HT-29 (cell line): ENCODE measurements at places on chromosomes 1 and 21.

- no peak for DNase-seq
These were observed 81.0 kb upstream of the VAMP3 start for GRCh38 chr1:7690076-7690475.

DNA sequence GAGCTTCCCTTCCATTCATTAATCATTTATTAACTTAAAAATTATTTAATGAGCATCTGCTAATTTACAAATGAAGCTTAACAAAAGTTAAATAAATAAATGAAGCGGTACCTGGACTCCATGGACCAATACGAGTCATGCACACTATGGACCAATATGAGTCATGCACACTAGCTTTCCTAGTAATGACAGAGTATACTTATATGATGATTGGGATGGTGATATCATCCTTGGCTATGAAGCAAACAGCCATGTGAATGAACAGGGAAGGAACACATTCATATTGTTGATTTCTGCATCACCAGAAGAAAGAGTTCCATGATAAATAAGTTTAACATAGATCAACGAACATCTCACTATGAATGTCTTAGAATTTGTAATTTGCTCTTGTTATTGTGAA lies 109.9 kb downstream of the SPAG17 start:
- no peak for DNase-seq

GRCh38 chr1:44407430-44408211 lies 2.6 kb downstream of the RNF220 start:
- no peak for DNase-seq

DNA sequence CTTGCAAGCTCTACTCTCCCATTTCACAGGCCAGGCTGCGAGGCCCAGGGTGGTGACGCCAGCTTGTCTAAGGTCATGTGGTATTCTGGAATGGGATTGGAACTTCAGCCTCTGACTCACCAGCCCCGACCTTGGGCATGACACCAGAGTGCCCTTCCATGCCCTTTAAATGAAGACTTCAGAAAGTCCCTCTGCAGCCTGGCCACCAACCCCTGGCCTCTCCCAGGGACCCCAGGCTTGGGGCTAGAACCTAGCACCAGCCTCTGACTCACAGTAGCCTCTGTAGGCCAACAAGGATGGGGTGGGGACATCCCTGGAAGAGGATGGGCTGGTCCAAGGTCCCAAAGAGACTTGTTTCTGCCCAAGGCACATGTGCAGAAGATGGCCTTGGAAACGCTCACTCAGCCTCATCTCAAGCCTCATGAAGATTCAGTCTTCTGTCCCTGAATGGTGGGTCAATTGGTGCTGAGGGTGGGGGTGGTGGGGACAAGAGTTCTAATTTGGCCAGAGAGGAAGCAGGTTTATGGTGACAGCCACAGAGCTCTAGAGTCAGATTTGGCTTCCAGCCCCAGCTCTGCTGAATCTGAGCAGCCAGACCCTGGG lies 36.1 kb upstream of the RUNX3 start:
- no peak for DNase-seq

- DNase-seq = peak; percentile 49
These were observed 2.2 kb downstream of the ERRFI1 start for GRCh38 chr1:8023995-8024313.

DNA sequence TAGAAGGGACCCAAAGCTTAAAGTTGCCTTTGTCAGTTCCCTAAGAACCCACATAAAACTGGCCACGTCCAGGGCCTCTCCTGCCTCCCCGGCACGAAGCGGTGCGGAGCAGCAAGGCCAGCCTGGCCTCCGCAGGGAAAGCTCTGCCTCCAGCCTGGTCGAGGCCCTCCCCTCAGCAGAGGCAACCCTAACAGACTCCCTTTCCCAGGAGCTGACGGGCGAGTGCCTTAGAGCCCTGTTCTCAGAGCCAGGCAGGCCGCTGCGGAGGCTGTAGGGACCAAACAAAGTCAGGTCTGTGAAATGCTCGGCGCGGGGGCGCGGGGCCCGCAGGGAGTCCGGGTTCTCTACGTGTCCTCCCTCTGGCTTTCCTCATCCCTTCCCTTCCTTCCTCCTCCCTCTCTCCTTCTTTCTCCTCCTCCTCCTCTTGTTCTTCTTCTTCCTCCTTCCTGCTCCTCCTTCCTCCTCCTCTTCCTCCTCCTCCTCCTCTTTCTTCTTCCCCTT lies 40.7 kb downstream of the RIPK4 start:
- DNase-seq = no peak

- DNase-seq = no peak
These were observed 164.4 kb upstream of the DPT start for GRCh38 chr1:168893359-168893801.

- DNase-seq = no peak
These were observed 16.3 kb downstream of the SPATA46 start for GRCh38 chr1:162360237-162360873.

- DNase-seq = peak; percentile 57
These were observed 778 bp downstream of the EVI5 start for GRCh38 chr1:92784021-92784638.

- DNase-seq = no peak
These were observed 159.0 kb upstream of the CD34 start for GRCh38 chr1:208069908-208070307.

DNA sequence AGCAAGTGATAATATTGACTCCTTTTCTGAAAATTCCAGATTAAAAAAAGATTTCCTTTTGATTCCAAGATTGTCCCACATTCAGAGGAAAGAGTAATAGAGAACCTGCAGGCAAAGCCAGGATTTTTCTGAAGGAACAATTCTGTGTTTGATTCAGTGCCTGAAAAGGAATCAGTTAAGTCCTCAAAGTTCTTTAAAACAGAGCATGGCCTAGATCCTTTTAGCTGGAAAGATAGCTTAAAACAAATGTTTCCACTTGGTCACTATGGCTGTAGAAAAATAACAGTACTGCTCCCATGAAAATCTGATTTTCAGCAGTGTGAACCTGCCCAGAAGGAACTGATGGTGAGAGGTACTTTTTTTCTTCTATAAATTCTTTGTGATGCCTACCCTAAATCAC lies 41.8 kb downstream of the HS2ST1 start:
- DNase-seq = no peak

DNA sequence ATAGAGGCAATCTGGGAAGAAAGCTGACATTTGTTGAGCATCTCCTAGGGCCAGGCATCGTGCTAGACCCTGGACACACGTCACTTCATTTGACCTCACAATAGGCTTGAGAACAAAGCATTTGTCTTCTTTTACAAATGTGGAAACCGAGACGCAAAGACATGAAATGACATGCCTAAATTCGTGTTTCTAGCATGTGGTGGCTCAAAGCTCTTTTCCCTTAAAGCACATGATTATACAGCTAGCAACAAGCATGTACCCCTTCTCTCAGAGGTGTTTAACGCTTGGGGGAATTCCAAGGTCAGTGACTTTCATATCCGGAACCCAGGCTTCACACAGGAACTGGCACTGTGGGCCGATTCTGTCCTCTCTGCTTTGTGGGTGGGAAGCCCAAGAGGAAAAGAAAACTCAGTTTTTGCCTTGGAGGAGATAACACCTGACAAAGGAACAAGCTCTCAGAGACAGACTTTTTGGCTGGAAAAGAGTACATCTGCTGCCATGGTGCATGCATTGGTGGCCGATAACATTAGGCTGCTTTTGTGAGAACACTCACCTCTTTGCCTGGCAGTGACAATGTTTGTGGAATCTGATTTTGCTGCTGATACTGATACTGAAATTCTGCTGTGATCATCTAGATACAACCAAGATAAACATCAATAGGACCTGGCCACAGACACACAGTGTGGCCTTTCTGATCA lies 15.4 kb upstream of the CD2 start:
- no peak for DNase-seq

DNA sequence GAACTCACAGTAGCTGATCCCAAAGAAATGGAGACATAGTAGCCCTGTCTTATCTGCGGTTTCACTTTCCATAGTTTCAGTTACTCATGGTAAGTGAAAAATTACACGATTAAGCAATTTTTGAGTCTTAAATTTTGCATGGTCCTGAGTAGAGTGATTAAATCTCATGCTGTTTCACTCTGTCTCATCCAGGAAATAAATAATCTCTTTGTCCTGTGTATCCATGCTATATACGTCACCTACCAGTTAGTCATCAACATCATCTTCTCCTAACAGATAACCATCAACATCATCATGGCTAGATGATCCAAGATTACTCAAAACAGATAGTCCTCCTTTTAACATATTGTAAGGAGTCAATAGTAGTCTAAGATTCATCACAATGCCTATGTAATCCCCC lies 1589.3 kb downstream of the BRINP3 start:
- DNase-seq = no peak

DNA sequence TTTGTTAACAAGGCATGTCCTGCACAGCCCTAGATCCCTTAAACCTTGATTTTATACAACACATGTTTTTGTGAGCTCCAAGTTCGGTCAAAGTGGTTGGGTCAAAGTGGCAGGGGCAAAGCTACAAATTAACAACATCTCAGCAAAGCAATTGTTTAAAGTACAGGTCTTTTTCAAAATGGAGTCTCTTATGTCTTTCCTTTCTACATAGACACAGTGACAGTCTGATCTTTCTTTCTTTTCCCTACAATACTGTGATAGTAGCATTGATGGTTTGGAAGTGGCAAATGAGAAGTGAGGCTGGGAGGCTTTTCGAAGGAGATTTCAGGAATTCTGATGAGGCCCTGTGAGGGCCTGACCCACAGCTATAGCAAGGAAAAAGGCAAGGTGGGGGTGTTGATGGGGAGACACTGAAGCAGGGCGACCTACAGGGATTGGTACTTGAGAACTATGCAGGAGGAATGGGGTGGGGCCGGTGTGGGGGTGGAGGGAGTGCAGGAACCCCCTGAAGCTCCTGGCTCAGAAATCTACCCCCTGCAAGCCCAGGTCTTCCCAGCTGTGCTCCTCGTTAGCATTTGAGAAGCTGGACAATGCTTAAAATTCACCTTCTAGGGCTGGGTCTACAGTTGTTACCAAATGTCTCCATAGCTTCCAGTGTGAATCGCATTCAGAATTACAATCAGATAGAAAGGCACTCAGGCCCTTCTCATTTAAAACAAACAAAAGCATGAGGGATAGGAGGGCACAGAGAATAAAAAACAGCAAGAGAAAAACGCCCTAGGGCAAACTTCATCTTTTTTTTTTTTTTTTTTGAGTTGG lies 102.6 kb upstream of the PPM1J start:
- no peak for DNase-seq

GRCh38 chr1:219883400-219884332 lies 44.7 kb downstream of the SLC30A10 start:
- DNase-seq = no peak

DNA sequence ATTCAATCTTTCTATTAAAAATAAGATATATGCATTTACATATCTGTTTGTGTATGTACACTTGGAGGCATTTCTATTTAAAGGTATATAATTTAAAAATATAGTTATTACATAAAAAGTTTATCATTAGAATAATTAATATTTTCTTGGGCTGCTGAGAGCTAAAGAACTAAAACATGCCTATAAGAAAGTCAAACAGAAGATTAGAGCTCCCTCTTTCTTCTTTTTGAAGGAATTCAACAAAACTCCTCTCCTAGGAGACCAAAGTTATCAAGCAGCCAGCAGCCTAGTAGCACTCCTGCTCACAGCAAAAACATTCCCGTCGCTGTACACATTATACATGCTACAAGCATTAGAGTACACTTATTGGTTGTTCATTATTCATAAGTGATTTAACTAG lies 216.4 kb downstream of the VAV3 start:
- peak; percentile 30 for DNase-seq

GRCh38 chr1:176800978-176801513 lies 338.1 kb downstream of the PAPPA2 start:
- DNase-seq = no peak

DNA sequence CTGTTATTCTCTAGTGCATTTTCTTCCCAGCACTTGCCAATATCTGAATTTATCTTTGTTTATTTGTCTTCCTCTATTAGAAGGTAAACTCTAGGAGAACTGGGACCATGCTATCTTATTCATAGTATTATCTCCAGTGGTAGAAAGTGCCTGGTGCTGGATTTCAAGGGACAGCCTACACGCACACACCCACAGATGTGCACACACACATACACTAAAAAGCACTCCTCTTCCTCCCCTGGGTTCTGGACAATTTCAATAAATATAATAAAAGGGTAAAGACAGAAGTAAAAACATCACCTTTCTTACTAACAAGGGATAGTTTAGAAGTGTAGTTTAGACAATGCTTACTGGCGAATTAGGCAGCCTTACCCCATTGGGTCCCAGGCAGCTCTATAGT lies 28.5 kb upstream of the USP24 start:
- no peak for DNase-seq

- no peak for DNase-seq
These were observed 238.7 kb upstream of the SNX7 start for GRCh38 chr1:98422816-98423215.

- DNase-seq = no peak
These were observed 12.3 kb upstream of the HES5 start for GRCh38 chr1:2542246-2542915.

DNA sequence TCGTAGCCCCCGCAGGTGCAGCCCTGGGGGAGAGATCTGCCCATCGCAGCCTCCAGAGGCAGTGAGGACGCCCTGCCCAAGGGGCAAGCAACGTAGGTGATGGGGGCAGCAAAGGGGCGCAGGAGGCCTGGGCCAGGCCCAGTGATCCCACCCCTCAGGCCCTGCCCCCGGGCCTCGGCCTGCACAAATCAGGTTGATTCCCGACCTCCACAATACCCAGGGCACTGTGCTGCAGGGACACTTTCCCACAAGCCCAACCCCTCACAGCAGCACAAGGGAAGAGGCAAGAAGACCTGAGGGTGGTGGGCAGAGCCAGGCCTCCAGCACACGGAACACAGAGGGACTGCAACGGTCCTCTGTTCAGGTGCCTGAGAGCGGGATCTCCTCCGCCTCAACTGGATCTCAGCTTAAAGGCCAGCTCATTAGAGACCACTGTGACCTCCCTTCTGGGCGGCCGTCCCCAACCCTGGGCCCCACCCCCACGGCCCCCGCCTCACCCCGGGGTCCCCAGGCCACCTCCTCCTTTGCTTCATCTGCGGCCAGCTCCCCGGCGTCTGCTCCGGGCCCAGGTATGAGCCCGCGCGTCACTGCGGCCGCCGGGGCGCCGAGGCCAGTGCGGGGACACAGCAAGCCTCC lies 812 bp upstream of the ARF1 start:
- DNase-seq = no peak

GRCh38 chr21:37045149-37045548 lies 27.7 kb downstream of the PIGP start:
- DNase-seq = no peak

- DNase-seq = peak; percentile 81
These were observed 293.6 kb downstream of the PTPRC start for GRCh38 chr1:198932351-198932991.

GRCh38 chr1:191592039-191592438 lies 566.2 kb upstream of the RGS18 start:
- DNase-seq = no peak
